G401 (cell line): ENCODE measurements at places on chromosomes 2 and 18.

DNA sequence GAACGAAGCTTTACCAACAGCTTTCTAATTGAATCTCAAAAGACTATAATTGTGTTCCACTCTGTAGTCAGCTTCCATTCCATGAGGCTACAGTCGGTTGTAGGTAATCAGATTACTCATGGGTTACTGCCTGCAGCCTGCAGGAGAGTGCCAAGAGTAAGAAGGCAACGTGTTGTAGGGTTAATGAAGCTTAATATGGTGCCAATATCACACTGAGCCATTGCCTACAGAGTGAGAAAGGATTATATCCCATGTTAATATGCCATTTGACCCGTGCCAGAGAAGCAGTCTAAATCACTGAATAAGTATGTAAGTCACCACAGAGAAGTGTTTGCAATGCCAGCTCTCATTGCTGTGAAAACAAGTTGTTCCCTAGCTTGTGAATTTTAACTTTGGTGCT, 734.5 kb upstream of the ACVR2A start:
- DNase-seq: no peak

- DNase-seq: peak; percentile 60
Measured at GRCh38 chr2:134712736-134713135, 6.1 kb downstream of the TMEM163 start.

DNA sequence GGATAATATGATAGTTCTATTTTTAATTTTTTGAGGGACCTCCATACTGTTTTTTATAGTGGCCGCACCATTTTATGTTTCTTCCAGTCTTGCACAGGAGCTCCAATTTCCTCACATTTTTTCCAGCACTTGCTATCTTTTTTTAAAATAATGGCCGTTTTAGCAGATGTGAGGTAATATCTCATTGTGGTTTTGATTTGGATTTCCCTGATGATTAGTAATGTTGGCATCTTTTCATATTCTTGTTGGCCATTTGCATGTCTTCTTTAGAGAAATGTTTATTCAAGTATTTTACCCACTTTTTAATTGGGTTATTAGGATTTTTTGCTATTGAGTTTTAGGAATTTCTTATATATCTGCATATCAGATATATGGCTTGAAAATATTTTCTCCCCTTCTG, 29.9 kb upstream of the NAPG start:
- no peak for DNase-seq

- DNase-seq: no peak
Measured at GRCh38 chr2:172931256-172931894, 144.3 kb upstream of the MAP3K20 start.

DNA sequence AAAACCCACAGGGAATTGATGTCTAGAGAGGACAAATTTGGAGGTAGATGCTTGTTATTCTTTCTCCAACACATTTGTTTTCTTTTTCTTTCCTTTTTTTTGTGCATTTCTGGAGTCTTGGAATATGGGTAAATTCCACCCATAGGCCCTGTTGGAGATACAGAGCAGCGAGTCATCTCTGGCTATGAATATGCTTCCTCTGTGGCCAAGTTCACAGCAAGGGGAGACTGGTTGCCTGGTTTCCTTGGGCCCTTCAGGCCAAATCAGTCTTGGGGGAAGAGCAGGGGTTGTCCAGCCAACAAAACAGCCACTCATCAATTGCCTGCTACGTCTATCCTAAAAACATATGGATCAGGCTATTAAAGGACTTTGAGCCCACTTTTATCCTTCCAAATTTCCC, 27.5 kb downstream of the SP100 start:
- no peak for DNase-seq

DNA sequence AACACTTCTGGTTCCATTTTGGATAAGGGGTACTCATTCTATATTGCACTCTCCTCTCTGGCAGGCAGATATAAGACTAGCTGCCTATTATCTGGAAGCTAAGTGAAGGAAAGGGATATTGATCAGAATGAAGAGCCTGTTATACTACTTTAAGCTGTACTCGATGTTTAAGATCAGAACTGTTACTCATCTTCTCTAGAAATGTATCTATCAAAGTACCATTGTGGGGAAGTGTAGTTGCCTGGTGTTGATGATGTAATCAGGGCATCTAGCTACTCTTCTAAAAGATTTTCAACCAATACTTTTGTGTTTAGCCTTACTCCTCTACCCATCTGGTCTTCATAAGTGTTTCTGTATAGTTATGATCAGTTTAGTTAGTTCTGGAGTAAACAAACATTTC, 5.8 kb downstream of the CAMKMT start:
- no peak for DNase-seq

DNA sequence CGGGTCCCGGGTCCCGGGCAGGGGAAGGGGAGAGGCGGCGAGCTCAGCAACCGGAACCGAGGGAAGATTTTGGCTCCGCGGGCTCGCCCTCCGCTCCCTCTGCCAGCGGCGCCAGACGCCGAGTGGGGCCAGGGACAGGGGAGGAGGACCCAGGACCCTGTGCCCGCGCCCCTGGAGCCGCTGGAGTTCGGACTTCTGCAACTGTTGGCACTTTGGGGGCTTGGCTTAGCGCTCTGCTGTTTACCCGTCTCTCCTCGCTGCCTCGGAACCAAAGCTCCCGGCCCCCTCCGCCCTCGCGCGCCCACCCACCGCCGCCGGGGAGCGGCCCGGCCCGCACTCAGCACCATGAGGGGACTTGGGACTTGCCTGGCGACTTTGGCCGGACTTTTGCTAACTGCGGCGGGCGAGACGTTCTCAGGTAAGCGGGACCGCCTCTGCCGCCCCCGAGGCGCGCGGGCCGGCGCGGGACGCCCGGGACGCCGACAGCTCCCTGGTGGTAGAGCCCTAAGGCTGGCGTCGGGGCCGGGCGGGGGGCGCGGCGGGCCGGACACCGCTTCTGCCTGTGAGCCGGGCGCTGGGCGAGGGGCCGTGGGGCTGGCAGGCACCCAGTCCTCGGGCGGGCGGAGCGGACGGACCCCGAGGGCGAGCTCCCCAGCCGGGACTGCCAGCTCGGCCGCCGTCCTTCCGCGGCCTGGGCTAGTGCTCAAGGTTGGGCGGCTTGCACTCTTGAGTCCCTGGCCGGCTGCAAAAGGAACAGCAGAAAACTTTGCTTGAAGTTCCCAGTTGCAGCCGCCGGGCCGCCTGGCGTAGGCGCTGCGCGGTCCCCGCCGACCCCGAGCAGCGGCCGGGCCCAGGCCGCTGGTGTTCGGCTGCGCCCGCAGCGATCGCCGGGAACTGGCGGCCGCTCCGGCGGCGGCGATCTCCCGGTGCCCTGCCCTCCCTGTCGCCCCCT, 634 bp downstream of the PTPRM start:
- no peak for DNase-seq

DNA sequence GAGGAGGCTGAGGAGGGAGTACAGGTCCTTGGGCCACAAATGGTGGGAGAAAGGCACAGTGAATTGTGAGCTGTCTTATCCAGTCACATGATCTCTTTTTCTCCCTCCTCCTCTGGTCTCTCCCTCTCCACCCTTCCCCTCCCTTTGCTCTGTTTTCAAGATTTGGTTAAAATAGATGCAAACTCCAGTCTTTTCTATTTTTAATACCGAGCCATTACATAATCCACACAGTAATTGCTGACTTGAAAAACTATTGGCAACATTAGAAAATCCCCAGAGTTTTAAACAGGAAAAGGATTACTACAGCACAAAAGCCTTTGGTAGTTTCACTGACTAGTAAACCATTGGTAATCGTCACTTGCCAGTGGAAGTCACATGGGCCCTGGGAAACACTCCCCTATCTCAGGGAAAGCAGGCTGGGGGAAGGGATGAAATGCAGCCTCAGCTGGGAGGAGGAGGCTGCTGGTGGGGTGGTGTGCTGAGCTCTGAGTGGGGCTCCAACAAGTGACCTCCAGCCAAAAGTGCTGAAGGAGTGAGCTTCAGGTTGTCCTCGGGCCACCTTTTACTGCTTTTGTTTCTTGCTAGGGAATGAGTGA, 57.4 kb upstream of the PCBP1 start:
- peak; percentile 15 for DNase-seq

GRCh38 chr2:217868911-217869334, 133.9 kb downstream of the TNS1 start:
- no peak for DNase-seq

- no peak for DNase-seq
Measured at GRCh38 chr18:79058007-79058406, 11.2 kb upstream of the ATP9B start.

DNA sequence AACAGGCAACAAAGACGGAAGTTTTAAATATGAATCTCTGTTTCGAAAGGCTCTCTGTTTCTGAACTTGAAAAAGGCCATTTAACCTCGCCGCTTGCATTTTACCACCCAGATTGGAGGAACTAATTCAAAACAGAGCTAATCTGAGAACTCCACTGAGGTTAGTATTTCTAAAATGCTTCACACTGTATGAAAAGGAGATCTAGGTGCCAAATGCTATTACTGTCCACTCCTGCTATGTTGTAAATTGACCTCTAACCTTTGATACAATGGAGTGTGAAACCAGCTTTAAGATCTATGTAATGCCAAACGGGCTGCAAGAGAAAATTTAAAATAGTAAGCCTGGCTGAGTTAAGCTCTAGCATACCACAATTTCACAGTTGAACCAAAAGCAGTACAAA, 364.5 kb downstream of the IRS1 start:
- DNase-seq: no peak

- no peak for DNase-seq
Measured at GRCh38 chr2:212938144-212938793, 213.1 kb downstream of the IKZF2 start.

GRCh38 chr2:113300281-113300680, 21.6 kb upstream of the PAX8 start:
- no peak for DNase-seq

- no peak for DNase-seq
Measured at GRCh38 chr2:67641312-67642045, 244.3 kb downstream of the ETAA1 start.

DNA sequence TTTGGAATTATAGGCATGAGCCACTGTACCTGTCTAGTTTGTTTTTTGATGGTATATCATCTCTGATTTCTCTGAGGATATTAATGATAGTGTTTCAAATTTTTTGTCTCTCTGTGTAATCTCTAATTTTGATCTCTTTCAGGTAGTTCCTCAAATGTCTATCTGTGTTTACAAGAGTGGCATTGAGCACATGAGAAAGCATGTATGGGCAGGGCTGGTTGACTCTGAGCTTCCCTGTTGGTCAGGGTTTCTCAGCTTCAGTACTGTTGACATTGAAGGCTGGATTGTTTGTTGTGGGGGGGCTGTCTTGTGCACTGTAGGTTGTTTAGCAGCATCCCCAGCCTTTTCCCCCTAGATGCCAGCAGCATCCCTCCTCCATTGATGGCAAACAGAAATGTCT, 79.9 kb downstream of the TMEM247 start:
- DNase-seq: no peak

DNA sequence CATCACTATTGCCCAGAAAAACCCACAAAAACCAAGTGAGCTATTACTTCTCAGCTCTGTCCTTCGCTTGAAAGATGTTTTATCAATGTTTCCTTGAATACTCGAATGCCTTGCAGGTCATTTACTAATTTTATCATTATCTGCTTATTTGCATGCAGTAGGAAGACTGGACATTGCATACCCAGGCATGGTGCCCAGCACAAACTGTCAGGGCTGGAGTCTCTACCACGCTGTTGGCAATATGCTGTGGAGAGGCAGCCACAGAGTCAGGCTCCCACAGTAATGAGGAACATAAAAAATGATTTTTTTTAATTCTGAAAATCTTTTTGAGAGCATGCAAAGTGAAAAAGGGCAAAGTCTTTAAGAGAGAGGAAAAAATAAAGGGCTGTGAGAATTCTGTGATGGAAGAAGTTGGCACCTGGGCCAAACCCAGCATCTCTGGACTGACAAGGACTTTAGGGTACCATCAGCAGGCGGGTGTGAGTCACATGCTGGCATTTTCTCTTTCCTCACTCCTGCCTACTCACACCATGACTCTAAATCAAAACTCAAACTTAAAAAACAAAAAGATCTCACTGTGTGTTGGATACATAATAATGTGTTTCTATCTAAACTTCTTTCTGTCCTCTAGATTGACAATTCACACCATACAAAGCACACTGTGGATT, 709.8 kb upstream of the FANCL start:
- no peak for DNase-seq

GRCh38 chr2:145351864-145352425, 832.0 kb upstream of the ZEB2 start:
- DNase-seq: no peak

GRCh38 chr18:10660179-10660884, 134.5 kb downstream of the NAPG start:
- no peak for DNase-seq

GRCh38 chr2:227497158-227497557, 25.2 kb downstream of the AGFG1 start:
- DNase-seq: no peak

- no peak for DNase-seq
Measured at GRCh38 chr18:74595431-74595830, 2.2 kb upstream of the ZNF407 start.

GRCh38 chr18:72419914-72420313, 124.2 kb downstream of the CBLN2 start:
- DNase-seq: no peak

- no peak for DNase-seq
Measured at GRCh38 chr2:153235516-153235915, 243.0 kb downstream of the RPRM start.

DNA sequence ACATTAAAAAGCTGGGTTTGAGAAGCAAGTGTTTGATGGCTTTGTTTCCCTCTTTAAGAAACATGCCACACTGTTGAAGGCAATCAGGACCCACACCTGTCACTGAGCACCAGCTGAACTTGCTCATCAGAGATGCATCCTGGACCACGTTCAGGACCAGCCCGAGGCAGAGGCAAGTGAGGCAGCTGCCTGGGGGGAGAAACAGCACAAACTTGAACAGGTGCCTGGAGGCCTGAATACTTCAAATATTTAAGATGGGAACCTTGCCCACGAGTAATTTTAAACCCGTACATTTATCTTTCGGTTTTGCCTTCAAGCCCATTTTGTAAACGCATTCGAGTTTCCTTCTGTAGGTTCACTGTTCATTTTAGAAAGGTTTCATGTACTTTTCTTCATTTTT, 421.3 kb downstream of the NYAP2 start:
- DNase-seq: no peak

DNA sequence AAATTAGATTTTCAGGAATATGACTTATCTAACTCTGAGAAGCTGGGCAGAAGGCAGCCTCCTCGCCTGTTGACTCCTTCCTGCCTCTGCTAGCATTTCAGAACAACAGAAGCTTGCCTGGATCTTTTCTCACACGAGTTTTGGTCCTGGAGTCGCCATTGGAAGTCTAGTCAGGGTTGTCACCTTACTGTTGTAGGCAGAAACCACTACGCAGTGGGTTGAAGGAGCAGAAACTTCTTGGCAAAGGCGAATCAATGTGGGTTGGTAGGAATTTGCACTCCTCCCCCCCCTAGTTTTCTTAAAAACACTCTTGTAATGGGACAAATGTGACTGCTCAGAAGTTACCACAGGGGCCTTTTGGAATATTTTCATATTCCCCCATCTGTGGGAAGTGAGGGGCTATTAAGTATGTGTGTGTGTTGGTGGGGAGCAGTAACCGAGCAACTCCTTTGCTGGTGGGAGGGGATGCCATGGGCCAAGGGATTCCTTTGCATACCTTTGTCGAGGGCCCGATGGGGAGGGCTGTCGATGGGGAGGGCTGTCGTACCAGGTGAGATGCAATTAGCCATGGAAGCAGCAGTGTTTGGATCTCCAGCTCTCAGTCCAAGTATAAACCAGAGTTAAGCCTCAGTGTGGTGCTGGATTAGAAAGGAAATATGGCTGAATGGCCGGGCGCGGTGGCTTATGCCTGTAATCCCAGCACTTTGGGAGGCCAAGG, 117.4 kb downstream of the FMNL2 start:
- peak; percentile 24 for DNase-seq

- no peak for DNase-seq
Measured at GRCh38 chr2:135052997-135053474, 944 bp downstream of the RAB3GAP1 start.

- DNase-seq: no peak
Measured at GRCh38 chr2:53210538-53210937, 557.1 kb upstream of the CHAC2 start.

- no peak for DNase-seq
Measured at GRCh38 chr18:62745089-62745751, 29.9 kb downstream of the PHLPP1 start.
